ENCODE measurements at places on chromosomes 13 and 19.
A peak's percentile ranks its signal among the peaks of the same experiment; 100 is the strongest.

DNA sequence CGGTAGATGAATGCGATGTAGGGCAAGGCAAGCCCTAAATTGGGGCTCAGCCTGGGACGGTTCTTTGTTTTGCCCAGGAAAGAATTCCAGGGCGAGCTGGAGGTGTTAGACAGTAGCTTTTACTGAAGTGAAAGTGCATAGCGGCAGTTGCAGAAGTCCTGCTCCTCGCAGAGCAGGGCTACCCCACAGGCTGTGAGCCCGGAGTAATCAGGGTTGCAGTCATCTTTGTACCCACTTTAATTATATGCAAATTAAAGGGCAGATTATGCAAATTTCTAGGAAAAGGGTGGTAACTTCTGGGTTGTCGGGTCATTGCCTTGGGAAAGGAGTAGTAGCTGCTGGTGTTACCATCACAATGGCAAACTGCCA is 30.5 kb downstream of the VAV1 start:
- DNase-seq, result no peak

GRCh38 chr19:55113570-55114039 is 3.8 kb downstream of the PPP1R12C start:
- no peak for DNase-seq

- DNase-seq, result no peak
Measured at GRCh38 chr13:69935043-69935442, 172.6 kb upstream of the ATXN8OS start.

GRCh38 chr19:10888421-10888866 is 17.1 kb downstream of the CARM1 start:
- DNase-seq, result no peak

DNA sequence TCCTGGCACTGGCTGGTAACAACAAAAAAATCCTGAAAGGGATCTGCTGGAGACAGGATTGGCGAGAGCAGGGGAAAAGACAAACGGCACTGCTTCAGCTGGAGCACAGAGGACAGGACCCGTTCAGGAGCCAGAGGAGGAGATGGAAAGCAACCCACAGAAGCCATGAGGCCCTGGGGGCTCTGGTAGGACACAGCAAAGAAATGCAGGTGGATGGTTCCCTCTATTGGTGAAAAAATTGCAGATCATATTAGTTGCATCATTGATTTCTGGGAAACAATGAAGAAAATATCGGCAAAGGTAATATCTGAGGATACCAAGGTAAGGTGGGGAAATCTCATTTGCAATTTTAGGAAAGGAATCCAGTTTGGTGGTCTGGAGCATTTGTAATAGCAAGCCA is 25.7 kb upstream of the TPP2 start:
- DNase-seq, result no peak

DNA sequence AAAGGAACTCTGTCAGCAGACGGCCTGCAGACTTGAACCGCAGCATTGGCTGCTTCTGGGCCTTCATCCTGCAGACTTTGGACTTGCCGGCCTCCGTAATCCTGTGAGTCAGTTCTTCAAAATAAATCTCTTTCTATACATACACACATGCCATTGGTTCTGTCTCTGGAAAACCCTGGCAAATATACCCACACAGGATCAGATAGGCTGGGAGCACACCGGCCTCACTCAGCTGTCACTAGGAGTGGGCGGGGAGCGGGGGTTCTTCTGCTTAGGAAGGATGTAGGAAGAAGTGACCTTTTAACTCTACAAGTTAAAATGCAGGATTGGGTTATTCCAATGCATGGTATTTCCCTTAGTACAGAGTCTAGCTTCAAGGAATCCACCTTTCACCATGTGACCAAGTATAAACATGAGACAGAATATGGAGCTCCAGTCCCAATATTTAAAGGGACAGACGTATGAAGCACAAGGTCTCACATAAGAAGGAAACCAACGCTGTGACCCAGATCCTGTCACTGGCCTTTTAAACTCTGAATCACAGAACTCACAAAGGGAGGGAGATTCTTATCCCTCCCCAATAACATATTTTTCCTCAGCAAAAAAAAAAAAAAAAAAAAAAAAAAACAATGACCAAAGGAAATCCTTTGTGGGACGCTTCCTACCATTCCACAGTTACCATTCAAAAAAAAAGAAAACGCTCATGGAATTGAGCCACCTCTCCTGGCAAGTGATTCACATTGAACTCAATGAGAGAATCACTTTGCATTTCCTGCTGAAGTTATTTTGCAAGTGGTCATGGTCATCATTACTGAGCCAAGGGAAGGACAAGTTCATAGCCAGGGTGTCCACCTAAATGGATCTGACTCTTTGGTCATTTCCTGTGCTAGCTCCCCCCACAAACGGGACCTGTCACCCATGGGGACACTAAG is 352.9 kb downstream of the FOXO1 start:
- DNase-seq, result no peak

- DNase-seq, result no peak
Measured at GRCh38 chr13:101717353-101717752, 264.9 kb downstream of the ITGBL1 start.

DNA sequence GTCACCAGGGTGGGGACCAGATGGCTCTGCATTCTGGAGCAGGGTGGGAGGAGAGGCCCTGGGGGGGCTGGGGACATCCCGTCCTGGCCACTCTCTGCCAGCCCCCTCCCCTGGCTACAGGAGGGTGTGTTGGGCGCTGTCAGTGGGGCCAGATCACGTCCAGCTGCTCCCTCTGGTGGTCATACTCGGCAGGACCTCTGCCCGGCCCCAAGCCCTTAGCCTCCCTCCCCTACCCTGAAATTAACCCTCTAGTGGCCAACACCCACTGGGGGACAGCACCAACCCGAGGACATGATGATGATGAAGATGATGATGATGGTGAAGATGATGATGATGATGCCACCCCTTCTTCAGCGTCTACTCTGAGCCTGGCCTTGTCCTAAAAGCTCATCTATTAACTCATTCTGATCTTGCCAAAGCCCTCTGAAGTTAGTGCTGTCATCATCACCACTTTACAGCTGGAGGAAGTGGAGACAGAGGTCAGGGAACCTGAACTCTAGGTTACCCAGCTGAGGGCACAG is 590 bp upstream of the LGI4 start:
- no peak for DNase-seq

DNA sequence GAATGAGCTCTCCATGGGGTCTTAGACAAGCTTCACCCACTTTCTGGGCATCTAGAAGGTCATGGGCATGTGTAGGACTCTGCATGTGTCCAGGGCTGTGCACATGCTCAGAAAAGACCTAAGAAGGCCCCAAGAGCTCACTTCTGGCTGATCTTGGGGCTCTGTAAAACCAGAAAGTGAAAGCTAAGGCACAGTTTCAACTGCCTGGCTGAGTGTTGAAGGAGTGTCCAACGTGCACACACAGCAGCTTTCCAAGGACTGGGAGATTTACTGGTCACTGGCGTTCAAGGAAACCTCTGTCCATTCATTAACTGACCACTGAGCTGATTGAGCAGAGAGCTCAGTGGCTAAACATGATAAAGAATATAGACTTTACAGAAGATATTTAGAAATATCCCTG is 137.9 kb downstream of the KATNAL1 start:
- DNase-seq, result no peak

DNA sequence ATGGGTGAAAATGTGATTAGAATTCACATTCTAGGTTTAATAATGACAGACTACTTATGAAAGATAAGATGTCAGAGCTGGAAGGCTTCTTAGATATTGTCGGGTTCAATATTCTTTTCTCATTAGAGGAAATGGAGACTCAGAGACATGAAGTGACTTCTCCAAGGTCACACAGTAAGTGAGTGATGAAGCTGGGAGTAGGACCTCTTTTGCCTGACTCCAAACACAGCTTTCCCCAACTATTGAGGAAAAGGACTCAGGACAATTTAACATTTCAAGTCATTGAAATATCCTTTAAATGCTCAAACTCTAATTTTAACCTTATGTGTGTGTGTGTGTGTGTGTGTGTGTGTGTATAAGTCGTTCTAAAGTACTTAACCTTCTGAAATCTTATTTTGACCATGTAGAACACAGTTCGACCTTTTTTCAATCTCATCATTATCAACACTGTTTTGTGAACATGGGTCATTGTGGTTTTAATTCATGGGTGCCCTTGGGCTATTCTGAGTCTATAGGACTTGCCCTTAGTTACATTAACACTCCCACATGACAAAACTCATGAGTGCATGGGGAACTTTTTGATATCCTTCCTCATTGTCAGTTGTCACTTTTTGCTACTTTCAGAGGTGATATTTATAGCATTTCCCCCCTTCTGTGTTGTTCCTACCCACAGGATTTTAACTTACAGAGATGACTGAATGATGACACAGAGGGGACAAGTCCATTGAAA is 53.0 kb downstream of the LRCH1 start:
- no peak for DNase-seq

GRCh38 chr19:42267644-42268141 is 1.4 kb upstream of the CIC start:
- no peak for DNase-seq

- DNase-seq, result no peak
Measured at GRCh38 chr13:105956921-105957320, 578.5 kb downstream of the EFNB2 start.

DNA sequence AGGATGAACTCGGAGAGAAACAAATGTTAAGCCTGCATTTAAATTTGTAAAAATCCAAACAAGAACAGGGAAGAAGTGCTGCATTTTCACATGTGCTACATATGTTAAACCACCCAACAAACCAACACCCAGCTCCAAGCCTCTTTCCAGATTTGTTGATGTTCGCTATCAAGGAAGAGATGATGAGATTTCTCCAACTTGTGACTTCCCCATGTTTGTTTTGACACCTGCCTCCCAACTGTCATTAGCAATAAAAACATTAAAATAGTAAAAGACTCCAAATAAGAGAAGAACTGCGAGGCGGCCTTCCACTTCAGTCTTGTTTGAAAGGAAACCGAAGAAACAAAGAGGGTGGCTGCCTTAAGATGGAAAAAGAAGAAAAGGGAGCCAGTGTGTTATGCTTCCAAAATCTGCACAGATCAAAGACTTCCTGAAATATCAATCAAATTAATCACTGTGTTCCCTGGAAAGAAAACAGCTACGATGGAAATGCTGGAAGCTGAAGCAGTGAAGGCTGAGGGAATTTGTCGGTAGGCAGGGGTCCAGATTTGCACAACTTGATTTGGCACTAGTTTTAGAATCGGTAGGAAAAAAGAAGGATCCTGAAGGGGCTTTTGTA is 14.0 kb upstream of the GGACT start:
- no peak for DNase-seq

- no peak for DNase-seq
Measured at GRCh38 chr13:53781941-53782340, 753.3 kb downstream of the OLFM4 start.

DNA sequence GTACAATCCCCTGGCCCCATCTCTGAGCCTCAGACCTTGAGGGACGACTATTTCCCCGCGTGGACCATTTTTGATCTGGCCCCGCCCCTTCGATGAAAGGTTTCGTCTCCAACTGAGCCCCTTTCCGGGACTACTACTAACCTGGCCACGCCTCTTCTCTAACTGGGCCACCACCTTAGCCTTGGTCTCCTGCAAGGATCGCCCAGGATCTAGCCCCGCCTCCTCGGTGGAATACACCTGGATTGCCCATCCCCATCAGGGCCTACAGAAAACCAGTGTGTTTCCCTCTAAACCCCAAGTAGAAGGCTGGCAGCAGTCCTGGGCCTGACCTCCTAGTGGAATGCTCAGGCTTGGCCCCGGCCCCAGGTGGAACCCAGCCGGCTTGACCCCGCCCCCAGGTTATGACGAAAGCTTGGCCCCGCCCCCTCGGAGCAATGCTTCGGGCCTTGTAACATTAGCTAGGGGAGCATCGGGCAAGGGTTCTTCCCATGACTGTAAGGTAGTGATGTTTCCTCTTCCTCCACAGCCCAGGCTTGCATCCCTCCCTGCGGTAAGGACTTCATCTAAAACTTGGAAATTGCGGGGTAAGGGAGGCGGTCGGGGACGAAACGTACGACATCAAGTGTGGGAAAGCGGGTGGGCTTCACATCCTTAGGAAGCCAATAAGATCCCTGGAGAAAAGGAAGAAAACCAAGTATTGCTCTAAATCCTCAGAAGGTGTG is 9.1 kb downstream of the SPACA6 start:
- no peak for DNase-seq

GRCh38 chr13:93045836-93046235 is 180.8 kb upstream of the GPC6 start:
- DNase-seq, result no peak

DNA sequence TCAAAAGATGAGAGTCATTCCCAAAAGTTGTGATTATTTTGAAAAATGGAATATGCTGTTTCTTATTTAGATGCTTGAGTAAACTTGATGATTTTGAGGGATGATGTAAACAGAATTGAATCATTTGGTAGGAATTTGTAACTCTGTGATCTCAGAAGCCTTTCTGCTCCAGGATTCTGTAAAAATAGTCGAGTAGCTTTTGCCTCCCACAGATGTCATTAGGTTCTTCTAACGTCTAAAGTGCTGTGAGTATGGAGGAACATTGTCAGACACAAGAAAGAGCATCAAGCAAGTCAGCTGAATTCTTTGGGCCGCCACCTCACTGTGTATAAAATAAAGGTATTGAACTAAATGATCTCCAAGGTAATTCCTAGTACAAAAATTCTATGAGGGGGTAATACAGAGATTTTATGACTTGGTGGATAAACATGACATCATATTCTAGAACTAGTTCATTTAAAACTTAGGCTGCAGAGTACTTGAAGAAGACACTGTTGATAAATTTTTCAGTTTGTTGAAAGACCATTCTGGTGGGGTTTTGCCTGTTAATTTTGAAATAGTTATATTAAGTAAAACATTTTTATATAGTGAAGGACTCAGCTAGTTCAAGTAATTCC is 1.4 kb upstream of the GPR183 start:
- DNase-seq, result no peak

DNA sequence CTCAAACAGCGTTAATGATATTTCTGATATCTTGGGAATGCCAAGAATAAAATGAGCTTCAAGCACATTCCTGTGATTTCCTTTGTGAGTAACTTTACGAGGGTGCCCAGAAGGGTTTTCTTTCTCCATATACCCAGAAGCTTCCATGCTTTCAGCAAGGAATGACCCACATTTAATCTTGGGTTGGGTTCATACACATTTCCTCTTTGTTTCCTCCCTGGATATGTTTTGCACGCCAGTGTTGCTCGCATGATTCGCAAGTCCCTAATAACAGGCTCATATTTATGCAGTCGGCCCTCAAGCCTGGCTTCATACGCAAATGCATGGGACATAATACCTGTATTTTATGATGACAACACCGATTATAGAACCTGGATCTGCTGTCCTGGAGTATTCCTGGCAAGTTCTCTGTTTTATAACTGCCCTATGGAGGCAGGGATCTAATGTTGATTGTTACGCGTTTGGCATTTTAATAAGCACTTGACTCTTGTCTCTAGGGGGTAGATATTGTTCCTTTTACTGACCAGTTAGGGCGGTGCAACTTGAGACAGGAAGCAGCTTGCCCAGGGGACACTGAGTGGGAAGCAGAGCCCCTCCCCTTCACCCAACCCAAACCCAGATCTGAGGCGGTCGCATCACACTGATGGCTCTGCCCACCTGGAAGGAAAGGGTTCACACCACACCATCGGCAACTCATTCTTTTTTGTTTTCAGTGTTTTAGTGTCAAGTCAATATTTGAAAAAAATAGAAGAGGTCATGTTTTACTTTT is 220.4 kb upstream of the SOX1 start:
- DNase-seq, result peak; percentile 21

GRCh38 chr19:8329996-8330395 is 8.7 kb downstream of the RPS28 start:
- DNase-seq, result no peak

GRCh38 chr19:57321751-57322150 is 1.5 kb downstream of the ZNF543 start:
- DNase-seq, result no peak

- no peak for DNase-seq
Measured at GRCh38 chr13:82847595-82847994, 1034.7 kb downstream of the SLITRK1 start.
